NCI-H187 (cell line): ENCODE measurements at places on chromosomes 12 and 14.

GRCh38 chr12:46377678-46378077, 5.1 kb upstream of the SLC38A2 start:
- no peak for DNase-seq

DNA sequence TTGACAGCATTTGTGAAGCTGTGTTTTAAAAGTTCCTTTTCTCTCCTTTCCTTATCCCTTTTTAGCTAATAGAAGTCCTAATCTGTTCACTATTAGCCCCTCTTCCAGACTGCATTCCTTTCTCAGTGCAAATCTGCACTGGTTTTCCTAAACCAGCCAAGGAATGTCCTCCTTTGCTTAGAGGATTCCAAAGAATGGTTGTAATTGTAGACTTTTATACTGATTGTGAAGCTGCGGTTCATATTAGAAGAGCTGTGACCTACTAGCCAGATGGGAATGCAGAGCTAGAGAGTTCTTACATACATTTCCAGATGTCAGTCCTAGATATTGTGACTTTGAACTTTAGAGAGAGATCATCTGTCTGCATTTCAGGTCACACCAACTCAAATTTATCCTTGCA, 79.8 kb downstream of the MYRFL start:
- no peak for DNase-seq

DNA sequence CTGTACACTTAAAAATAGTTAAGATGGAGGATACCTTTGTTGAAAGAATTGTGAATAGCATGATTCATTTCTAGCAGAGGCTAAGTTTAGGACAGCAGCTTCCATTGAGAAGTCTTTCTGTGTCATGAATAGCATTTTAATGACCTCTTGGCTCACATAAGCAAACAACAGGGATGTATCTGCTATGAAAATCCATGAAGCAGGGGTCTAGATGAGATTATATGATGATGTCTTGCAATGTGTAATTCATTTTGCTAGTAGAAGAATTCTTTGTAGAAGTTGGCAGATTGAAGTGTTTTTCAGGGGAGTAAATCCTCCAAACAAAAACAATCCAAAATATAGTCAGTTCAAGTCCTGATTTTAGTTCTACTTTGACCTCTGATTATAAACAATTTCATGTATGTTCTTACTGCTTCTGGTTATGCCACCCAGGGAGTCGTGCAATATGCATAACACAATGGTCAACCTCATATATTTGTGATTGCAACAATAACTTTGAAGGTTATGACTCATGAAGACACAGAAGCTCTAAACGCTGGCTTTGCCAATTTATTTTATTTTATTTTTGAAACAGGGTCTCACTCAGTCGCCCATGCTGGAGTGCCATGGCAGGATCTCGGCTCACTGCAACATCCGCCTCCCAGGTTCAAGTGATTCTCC, 6.9 kb upstream of the RD3L start:
- DNase-seq: no peak

DNA sequence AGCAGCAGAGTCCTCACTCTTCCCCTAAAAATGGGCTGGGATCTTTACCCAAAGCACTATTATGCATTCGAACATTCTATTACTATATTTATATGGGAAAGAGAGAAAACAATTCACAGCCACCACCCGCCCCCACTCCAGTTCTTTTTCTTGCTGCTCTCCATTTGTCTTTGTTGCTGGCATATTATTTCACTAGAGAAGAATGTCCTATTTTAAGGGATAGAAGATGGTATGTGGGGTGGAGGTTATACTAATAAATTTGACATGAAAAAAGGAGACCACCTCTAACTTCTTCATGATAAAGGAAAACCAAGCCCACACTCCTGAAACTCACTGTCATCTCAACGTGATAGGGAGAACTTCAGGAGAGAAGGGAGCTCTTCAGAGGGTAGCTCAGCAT, 28.5 kb upstream of the NTF3 start:
- no peak for DNase-seq

DNA sequence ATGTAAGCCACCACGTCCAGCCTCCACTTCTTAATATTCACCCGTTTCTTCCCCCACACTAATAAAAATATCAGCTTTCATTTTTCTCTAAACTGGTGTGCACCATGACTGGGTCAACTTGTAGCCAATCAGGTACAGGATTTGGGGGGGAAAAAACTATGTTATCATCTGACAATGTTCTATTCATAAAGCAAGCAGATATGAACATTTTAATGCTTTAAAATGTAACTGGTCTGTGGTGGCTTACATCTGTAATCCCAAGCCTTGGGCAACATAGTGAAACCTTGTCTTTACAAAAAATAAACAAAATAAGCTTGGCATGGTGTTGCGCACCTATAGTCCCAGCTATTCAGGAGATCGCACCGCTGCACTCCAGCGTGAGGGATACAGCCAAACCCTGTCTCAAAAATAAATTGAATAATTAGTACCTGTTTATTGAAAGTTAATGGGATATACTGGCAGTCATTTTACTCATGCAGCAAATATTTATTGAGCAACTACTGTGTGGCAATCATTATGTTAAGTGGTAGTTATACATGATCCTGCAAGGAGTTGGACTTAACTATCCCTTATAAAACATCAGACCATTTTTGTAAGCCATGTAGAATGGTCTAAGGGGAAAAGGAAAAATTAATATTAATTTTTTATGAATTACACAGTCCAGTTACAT, 15.3 kb upstream of the ITPR2 start:
- no peak for DNase-seq

- DNase-seq: no peak
Measured at GRCh38 chr14:76829650-76830421, 3.6 kb downstream of the LRRC74A start.

- DNase-seq: no peak
Measured at GRCh38 chr14:52332269-52332668, 18.2 kb downstream of the PTGER2 start.

DNA sequence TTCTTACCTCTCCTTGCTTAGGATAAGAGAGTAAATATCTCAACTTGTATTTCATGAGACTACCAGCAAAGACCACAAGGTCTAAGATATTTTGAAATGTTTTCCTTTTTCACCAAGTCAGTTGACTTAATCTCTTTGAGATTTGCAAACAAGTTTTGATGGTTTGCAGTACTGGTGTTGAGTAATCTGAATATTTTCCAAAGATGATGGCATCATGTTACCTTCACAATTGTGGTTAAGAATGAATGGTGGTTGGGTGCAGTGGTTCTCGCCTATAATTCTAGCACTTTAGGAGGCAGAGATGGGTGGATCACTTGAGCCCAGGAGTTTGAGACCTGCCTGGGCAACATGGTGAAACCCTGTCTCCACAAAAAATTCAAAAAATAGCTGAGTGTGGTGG, 225.7 kb downstream of the TMTC2 start:
- DNase-seq: no peak

GRCh38 chr12:28265435-28266042, 75.3 kb downstream of the CCDC91 start:
- no peak for DNase-seq

- DNase-seq: no peak
Measured at GRCh38 chr14:51224551-51224950, 15.5 kb upstream of the TMX1 start.

DNA sequence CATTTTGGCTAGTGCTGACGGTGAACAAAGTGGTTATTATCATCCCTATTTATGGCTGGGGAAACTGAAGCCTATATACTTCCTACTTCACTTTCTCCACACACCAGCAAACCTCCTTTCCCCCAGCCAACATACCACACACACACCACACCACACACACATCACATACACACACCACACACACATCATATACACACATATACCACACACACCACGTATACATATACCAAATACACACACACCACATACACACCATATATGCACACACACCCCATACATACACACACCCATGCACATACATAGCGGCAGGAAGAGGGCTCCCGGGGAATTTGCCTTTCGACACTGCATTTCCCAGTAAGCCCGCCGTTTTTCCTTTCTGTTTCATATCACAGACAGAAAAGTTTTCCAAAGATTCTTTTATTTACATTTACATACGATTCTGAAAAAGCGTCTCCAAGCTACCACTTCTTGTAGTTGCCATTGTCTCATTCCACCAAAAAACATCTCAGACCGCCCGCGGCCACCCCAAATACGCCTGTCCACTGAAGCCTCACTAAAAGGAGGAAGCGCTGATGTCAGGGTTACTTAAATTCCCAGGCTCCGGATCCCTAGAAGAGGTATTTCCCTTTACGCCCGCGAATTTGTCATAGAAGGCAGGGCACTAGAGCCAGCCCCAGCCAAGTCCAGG, 823 bp upstream of the RAB5B start:
- DNase-seq: no peak

GRCh38 chr14:32341947-32342846, 13.1 kb downstream of the AKAP6 start:
- no peak for DNase-seq

GRCh38 chr14:102554821-102555819, 37.3 kb upstream of the RCOR1 start:
- DNase-seq: no peak

DNA sequence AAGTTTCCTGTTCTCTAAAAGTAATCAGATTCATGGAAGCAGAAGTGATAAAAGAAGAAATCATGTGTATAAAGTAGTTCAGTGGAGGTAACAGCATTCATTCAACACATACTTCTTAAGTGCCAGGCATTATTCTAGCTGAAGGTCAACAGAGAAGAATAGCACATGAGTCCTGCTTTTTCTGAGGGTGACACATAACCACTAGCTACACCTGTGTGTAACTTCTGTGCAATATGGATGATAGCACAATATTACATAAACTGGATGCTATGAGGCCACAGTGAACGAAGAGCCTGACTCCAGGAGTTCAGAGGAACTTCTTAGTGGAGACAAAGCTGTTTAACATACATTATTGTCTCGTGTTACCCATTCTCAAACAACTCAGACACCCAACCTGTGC, 114.3 kb upstream of the PCED1B start:
- DNase-seq: no peak

DNA sequence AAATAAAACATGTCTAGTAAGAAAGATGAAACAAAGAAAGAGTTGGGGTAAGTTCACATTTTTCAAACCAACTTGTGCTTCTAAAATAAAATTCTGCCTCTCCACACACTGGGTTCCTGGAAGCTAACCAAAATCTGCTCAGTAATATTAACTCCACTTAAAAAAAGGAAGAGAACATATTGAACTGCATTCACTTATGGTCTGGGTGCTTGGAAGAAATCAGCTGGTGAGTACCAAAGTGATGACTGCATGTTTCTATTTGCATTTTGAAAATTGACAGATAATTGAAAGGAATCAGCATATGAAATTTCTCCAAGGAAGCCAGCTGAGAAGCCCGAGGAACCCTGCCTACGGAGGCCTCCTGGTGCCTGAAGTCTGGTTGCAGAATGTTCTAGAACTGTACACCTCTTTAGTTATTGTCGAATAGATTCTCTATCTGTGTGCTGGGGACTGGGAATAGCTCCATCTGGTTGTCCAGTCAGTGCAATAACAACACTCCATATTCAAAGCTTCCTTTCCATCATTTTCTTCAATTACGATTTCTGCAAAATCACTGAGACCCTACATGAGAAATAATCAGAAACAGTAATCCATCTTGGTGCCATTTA, 836.1 kb downstream of the VRK1 start:
- DNase-seq: no peak

DNA sequence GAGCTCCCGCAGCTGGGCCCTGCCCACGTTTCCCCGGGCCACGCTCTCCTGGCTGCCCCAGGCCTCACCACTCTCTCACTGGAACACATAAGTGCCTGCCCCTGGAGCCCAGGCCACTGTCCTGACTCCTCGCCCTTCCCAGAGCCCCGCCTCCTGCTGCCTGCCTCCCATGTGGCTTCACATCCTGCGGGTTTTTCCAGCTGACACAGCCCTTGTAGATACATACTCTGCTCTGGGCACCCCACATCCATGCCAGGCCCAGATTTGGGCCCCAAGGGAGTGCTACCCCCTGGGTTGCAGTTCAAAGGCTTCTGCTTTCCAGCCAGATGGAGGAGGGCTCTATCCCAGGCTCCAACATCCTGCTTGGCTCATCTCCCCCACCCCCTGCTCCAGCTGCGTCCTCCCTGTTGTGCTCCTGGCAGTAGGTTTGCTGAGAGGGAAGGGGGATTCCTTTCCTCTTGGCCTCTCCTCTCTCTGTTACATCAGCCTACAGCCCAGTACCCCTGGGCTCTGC, 60.1 kb downstream of the TSPAN9 start:
- DNase-seq: no peak

- no peak for DNase-seq
Measured at GRCh38 chr12:138898-139534, 72.4 kb downstream of the IQSEC3 start.

- DNase-seq: no peak
Measured at GRCh38 chr12:4251216-4251891, 22.2 kb upstream of the CCND2 start.

DNA sequence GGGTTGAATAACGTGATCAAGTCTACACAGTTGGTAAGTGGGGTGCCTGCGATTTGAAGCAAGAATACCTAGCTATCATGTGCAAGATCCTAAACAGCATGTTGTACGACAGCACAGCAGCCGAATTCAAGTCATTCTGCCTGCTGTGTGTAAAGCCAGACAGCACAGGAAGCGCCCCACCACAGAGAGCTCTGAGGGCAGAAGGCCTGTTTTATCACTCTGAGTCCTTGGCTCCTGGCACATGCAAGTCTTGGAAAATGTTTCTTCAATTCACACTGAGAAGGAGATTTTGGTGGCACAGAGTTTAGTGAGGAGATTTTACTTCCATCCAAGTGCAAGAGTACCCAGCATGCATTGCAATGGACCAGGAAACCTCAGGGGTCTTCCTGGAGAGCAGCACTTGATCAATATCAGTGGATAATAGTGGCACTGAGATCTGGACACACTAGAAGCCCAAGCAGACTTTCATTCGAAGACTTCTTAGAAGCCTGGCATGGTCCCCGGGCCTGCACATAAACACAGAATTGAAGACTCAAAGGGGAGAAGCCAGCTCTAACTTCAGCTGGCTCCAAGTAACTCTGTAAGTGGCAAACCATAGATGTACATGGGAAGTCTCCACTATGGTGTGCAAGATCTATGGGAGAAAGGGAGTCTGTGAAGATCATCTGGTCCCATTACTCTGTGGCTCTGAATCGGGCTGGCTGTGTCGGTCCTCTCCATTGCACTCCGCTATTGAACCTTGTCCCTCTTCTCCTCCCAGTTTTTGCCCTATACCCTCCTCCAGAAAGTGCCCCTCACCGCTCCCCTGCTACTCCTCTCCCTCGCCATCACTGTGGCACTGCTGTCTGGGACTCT, 1.5 kb upstream of the KRT1 start:
- DNase-seq: no peak

GRCh38 chr12:23757541-23757962, 191.9 kb downstream of the SOX5 start:
- no peak for DNase-seq
